ENCODE measurements at places on chromosomes 1 and 21. TPM values are rescaled to one million over a fixed set of nuclear protein-coding genes. Genes with fewer than 3 reads are reported as not detected.

GPATCH4 gene
- 38.0 TPM for total RNA-seq

DNA sequence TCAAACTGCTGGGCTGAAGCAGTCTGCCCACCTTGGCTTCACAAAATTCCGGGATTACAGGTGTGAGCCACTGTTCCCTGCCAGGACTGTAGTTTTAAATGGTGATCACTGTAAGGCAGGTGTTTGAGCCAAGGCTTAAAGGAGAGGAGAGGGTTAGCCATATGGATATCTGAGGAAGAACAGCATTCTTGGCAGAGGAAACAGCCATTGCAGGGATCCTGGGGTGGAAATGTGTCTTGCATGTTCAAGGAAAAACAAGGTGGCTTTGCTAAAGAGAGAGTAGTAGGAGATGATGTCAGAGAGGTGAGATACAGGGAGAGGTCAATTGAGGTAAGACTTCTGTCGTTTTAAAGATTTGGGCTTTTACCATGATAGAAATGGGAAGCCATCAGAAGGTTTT lies 73.5 kb downstream of the ATF6 start:
- no peak for DNase-seq
- H3K4me1 ChIP-seq: no peaks in the 10 kb centered on the region
- H3K27me3 ChIP-seq: no peaks in the 10 kb centered on the region
- H3K27ac ChIP-seq: no peak overlapping the region

- no peaks in the 10 kb centered on the region for H3K36me3 ChIP-seq
- H3K27me3 ChIP-seq: no peaks in the 10 kb centered on the region
- DNase-seq: no peak
- no peaks in the 10 kb centered on the region for H3K4me1 ChIP-seq
- peak overlapping the region; percentile 69 for H3K4me3 ChIP-seq
- H3K27ac ChIP-seq: peak overlapping the region; percentile 84
Observed at GRCh38 chr1:219174460-219175211, 958 bp downstream of the LYPLAL1 start.

- H3K4me1 ChIP-seq: no peaks in the 10 kb centered on the region
- peak overlapping the region; percentile 76 for H3K4me3 ChIP-seq
Observed at GRCh38 chr1:32817815-32818786, 648 bp downstream of the S100PBP start.

GRCh38 chr1:53627666-53628065 lies 111.3 kb downstream of the GLIS1 start:
- H3K27ac ChIP-seq: no peak overlapping the region
- no peak for DNase-seq
- no peaks in the 10 kb centered on the region for H3K27me3 ChIP-seq
- no peaks in the 10 kb centered on the region for H3K36me3 ChIP-seq
- no peak overlapping the region for H3K4me3 ChIP-seq
